Endothelial cell of umbilical vein (primary cell): ENCODE measurements at places on chromosomes 12 and 14. TPM values are rescaled to one million over a fixed set of nuclear protein-coding genes. Genes with fewer than 3 reads are reported as not detected.

DNA sequence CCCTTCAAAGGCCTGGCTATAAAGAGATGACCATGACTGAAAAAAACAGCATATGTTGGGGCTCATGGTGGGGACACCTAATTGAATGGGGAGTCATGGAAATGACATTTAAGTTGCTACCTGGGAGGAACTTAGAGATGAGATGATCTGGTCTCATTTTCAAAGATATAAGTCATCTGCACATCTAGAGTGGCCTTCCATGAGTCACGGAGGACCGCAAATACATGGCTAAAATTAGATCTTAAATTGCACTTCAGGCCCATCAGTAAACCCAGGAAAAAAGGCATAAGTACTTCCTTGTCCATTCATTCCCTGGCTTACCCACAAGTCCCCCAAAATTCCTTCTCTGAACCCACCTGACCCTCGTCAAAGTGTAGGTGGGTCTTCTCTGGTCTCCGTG, 53.4 kb downstream of the SPTB start:
- no peak for DNase-seq

- DNase-seq, result no peak
These were observed 156.4 kb downstream of the ATP23 start for GRCh38 chr12:58097741-58098140.

- no peak for DNase-seq
These were observed 115.9 kb downstream of the FGD4 start for GRCh38 chr12:32515137-32515873.

DNA sequence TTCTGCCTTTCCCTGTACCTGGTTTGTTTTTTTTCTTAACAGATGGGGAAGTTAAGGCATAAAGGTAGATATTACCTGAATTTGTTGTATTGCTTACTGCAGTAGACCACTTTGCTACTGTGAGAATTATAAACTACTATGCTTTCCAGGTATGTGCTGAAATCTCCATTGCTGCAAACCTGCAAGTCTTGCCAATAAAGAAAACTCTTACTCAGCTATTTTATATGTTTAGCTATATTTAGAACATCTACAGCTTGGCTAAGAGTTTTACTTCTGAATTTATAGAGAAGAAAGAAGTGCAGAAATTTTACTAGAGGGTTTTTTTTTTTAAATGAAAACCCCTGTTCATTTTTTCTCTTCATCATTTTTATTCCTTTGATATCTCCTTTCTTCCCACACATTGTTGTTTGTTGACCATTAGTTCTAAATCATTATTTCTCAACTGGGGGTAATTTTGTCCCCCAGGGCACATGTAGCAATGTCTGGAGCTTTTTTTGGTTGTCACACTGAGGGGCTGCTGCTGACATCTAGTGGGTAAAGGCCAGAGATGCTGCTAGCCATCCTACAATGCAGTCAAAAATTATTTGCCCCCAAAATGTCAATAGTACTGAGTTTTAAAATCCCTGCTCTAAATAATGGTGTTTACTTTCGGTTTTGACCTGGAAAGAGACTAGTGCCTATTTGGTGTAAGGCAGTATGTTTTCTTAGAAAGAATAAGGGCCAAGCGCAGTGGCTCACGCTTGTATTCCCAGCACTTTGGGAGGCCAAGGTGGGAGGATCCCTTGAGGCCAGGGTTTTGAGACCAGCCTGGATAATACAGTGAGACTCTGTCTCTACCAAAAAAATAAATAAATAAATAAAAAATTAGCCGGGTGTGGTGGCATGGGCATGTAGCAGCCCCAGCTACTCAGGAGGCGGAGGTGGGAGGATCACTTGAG, 48.6 kb downstream of the PCNX1 start:
- peak; percentile 41 for DNase-seq

The STRAP gene
- total RNA-seq, result 138 and 144 TPM in 2 replicates

DNA sequence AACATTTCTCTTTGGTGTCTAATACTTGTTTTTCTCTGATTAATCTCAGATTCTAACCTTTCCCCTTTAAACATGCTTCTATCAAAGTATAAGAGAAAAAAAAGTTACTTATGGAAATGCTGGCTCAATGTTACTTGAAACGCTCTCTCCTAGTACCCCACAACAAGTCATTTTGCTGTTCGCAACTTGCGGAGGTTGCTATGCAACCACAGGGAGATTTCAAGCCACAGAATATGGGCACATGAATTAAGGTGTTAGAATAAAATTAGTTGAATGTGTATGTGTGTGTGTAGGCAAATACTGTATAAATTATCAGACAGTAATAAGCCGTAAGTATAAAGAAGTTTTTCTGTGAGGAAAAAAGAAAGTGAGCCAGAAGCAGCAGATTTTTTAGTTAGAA, 80.6 kb downstream of the CCDC59 start:
- DNase-seq, result no peak

The DLGAP5 gene
- 83.2 and 83.5 TPM in 2 replicates for total RNA-seq

The CHMP4A gene
- total RNA-seq, result 39.7 and 40.9 TPM in 2 replicates

The MANSC4 gene
- total RNA-seq, result 0.65 TPM in 1 of 2 replicates, not detected in the other

DNA sequence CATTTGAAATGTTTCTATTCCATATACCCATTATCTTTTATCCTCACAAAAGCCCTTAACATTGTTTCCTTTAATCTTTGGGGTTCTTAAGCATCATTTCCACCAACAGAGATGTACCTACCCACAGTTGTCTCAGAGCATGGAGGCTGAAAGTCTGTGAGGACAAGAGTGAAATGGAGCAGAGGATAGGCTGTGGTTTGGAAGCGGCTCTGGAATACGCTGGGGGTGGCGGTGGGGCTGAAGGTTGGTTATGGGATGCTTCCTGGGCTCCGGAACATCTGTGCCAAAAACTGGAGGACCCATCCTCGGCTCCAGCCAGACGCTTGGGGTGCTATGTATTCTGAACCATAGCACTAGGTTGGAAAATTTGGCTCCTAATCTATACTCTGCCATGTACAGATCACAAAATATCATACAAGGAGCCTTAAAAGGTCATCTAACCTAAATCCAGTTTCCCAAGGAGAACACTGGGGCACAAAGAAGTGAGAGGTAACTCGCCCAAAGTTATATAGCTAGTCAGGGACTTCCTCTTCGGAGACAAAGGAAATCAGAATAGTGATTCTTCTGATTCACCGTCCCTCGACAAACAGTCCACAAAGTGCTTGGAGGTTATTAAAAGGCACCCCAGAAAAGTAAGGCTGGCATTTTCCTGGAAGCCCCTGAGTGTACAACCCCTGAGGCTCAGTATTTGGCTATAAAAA, 2.5 kb downstream of the PPP1R3E start:
- no peak for DNase-seq

The CCDC177 gene
- not detected in 2 replicates for total RNA-seq

DNA sequence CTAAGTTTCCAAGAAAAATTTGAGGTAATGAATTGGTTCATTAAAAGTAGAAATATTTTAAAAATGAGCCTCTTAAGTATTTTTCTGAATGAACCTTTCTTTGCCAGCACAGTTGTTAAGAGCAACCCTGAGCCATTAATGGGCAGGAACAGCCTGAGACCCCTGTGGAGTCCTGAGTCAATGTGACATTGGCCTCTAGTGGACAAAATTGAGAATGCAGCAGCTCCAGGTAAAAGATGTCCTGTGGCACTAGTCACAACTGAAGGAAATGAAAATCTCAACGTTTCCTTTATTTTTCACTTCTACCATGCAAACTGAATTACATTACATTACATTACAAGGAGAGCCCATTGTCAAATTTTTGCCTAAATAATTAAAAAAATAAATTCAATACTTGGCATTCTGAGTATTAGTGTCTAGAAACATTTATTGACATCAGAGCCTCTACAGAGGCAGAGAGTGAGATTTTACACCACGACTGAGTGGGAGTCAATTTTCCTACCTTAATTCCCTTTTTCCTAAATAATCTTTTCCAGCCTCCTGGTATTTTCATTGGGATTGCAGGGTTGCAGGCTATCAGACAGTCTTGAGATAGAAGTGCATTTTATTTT, 135.7 kb downstream of the PPM1H start:
- DNase-seq, result peak; percentile 73

- DNase-seq, result no peak
These were observed 37.3 kb downstream of the SSH1 start for GRCh38 chr12:108819920-108820706.

DNA sequence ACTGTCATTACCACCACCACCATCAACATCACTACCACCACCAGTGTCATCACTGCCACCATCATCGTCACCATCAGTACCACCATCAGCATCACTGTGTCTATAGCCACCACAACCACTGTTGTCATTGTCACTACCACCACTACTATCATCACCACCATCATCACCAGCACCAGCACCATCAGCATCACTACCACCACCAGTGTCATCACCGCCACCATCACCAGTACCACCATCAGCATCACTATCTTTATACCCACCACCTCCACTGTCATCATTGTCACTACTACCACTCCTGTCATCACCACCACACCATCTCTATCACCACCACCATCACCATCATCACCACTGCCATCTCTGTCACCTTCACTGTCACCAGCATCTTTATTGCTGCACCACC, 60.6 kb downstream of the BEGAIN start:
- DNase-seq, result no peak

DNA sequence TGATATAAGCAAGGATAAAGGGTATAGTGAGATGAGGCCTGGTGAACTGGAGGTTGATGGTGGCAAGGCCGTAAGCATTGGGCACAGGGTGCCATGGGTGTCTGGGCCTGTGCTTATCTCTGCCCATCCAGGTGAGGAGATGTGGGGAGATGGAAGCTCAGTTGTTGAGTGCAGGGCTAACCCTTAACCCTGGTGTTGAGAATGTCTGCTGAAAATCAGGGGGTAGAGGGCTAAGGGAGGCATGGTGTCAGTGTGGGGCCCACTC, 86.1 kb downstream of the SYNE2 start:
- no peak for DNase-seq

The CD4 gene
- total RNA-seq, result not detected in 2 replicates

DNA sequence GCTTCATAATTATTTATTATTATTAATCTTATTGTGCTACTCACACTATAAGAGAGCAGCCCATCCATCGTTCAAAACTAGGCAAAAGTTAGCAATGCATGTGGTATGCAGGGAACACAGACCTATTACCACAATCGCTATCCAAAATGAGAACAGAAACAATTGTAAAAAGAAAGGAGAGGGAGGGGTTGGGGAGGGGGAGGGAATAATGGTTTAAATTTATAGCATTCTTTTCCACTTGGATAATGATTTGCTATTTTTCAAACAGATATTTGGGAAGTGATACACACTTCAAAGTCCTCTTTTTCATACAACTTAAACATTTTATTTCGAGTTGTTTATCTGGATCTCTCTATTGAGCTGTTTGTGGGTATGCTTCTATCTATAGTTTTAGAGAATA, 248.6 kb upstream of the SOX5 start:
- DNase-seq, result no peak

GRCh38 chr14:92973261-92973797, 50.4 kb downstream of the CHGA start:
- DNase-seq, result peak; percentile 17

DNA sequence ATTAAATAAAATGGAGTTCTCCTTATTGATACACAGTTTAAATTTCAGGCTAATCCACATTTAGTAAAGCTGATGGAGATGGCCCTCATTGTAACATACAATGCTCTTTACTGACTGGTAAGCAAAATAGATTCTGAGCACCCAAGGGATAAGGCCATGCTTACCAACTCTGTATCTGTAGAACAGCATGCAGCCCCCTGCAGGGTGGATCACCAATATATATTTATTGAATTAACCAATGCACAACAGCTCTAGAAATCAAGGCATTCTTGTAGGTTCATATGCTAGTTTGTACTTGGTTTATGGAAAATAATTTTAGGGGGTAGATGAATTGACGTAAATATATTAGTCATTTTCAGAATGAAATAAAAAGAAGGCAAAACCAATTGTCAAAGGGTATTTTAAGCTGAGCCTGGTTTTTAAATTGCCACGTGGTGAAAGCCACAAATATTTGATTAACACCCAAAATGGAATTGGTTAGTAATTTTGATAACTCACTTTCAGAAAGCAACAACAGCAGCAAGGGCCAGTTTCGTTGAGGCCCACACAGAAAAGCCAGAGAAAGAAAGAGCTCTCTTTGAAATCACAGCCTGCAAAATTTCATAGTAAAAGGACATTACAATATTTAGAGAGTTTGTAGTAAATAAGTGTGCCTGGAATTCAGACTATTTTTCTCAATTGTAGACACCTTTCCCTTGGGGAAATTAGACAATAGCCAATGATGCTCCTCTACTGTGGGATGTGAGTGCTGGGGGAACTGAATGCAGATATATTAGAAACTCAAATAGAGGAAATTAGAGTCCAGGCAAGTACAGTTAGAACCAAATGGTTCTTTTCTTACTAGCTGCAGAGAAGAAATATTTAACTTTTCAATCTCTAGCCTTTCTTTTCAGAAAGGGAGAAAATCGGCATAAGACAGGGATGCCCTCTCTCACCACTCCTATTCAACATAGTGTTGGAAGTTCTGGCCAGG, 216.2 kb upstream of the ABCD2 start:
- DNase-seq, result no peak

GRCh38 chr12:14777271-14777670, 26.0 kb downstream of the WBP11 start:
- DNase-seq, result no peak

- DNase-seq, result no peak
These were observed 491.2 kb downstream of the PCNX1 start for GRCh38 chr14:71398450-71398849.

DNA sequence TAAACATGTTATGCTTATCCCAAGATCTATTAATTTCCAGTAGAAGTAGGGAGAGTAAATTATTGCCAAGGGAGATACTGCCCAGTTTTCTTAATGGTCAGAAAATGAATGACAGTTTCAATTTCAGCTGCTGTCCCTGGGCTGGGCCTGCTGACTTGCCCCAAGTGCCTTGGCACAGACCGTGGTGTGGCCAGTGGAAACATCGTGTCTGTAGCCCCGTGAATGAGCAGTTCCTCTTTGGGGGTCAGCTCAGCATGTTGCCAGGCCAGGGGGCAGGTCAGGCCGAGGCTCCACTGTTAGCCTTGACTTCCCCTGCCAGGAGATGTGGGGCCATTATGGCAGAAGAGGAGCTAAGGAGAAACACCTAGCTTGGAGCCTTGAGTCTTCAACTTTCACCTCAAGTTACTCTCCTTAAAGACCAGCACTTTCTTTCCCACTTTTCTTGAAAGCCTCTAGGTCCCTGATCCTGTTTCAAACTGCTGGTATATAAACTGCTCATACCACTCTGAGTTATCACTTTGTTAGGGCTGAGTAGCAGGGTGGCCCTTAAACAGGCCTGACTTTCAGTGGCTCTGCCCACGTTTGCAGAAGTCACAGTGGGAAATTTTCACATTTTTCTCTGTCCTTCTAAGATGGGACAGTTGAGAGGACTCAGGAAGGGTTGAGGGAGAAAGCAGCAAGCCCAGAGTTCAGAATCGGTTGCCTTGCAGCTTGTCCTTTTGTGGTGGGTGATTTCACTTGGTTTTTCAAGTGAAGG, 73.2 kb downstream of the SUSD6 start:
- DNase-seq, result no peak
